Upper lobe of right lung (tissue), 1 donor: ENCODE measurements at places on chromosomes 13 and 19. TPM values are rescaled to one million over a fixed set of nuclear protein-coding genes. Genes with fewer than 3 reads are reported as not detected.

GRCh38 chr13:110137680-110138009 is 169.3 kb downstream of the COL4A1 start:
- no peak for DNase-seq

DNA sequence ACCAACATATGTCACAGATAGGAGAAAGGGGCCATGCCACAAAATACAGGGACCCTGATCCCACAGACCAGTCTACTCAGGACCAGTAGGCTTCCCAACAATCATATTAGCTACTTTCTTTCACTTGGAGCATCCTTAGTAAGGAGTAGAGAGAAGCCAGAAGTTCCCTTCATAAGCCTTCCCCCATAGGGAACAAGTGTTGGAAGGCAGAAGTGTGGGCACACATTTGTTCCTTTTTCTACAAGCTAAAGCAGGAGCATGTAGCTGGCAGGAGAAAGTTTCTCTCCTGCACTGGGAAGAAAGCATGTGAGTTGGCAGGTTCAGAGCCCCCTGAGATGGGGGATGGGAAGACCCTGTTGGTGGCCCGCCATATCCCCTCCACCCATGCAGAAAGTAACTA is 165.4 kb downstream of the KCTD12 start:
- DNase-seq: no peak

CEACAM20 gene
- total RNA-seq: 0.35 TPM

FCHO1 gene
- 7.4 TPM for total RNA-seq

IQCN gene
- total RNA-seq: 4.9 TPM

GRCh38 chr19:22332924-22333323 is 46.7 kb downstream of the ZNF729 start:
- no peak for DNase-seq

KLK4 gene
- total RNA-seq: not detected

DNA sequence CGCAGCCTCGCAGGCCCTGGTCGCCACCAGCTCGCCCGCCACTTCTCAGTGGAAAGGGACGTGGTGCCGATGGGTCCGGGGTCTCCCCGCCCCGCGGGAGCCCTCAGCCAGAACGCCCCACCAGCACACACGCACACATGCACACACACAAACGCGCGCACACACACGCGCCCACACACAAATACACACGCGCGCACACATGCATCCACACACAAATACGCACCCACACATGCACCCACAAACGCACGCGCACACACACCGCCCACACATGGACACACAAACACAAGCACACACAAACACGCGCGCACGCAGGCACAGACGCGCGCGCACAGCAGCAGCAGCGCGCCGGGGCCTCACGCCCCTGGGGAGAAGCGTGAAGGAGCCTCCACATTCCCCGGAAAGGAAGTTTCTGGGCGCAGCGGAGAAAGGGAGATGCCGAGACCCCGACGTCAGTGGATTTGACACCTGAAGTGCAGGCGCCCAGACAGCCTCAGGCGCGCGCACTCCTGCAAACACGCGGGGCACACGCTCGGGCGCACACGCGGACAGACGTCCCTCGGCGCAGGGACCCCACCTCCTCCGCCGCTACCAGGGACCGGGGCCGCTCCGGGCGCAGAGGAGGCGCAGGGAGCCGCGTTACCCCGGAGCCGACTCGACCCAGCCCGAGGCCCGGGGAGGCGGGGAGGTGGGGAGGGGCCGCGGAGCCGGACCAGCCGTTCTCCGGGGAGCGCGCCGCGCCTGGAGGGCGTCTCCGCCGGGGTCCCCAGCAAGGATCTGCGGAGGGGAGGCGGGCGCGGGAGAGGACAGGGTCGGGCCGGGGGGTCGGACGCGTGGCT is 622 bp downstream of the RASA3 start:
- DNase-seq: no peak

GRCh38 chr13:101474419-101474957 is 22.0 kb downstream of the ITGBL1 start:
- DNase-seq: no peak

- DNase-seq: no peak
Measured at GRCh38 chr13:108595436-108596274, 33.8 kb upstream of the MYO16 start.

- DNase-seq: no peak
Measured at GRCh38 chr13:39935155-39935554, 279.7 kb downstream of the COG6 start.

ZNF772 gene
- total RNA-seq: 6.6 TPM

GRCh38 chr13:24574847-24575246 is 62.3 kb upstream of the PARP4 start:
- no peak for DNase-seq

DNA sequence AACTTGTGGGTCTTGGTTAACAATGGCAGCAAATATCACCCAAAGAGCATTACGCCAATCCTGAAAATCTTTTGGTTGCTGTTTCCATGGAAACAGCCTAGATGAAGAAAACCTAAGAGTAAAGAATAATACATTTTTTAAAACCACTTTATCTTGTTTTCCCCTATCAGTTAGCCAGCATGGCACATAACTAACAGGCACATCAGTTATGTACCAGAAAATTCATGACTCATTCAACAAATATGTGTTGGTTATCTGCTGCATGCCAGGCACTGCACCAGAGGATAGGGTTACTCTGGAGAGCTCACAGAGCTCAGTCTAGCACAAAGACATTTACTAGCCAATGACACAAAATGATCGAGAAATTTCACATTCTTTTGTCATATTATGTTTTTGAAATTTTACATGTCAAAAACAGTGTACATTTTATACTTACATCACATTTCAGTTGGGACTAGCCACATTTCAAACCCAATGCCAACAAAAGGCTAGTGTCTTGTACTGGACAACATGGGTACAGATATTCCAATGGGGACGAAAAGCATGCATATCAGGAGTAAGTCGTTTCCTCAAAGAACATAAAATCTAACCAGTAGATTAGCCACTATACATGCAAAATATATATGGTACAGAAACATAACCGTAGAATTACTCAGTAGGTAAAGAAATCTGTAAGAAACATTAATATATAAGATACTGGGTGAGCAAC is 20.3 kb downstream of the LNX2 start:
- no peak for DNase-seq

DNA sequence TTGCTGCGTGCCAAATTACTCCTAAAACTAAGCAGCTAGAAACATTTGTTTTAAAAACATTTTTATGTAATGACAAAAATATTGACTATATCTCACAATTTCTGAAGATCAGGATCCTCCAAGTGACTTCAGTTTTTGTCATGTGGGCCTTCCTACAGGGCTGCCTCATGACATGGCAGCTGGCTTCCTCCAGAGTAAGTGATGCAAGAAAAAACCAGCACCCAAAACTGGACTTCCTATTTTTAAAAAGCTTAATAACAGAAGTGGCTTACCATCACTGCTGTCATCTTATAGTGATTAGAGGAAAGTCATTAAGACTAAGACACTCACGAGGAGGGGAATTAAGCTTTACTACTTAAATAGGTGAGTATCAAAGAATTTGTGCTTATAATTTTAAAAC is 681.7 kb downstream of the PCDH17 start:
- no peak for DNase-seq

ZNF613 gene
- 5.8 TPM for total RNA-seq

- peak; percentile 95 for DNase-seq
Measured at GRCh38 chr19:2266183-2266993, 10.2 kb upstream of the JSRP1 start.

ZFP14 gene
- total RNA-seq: 6.9 TPM

DNA sequence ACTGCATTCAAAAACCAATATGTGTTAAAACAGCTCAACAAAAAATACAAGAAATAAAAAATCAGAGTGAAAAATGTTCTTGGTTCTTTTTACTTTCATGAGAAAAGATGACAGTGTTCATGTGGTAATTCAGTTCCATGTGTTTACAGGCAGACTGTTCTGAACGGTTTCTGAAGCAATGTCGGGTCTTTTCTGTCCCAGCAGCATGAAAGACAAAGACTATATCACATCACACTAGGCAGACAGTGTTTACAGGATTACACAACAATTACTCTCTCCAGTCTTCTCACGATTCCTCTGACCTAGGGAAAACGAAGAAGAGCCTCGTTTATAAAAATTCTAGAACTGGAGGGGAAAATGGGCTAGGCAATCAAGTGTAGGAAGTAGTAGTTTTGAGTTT is 83.4 kb downstream of the UBL3 start:
- no peak for DNase-seq

TSKS gene
- total RNA-seq: 0.43 TPM

CLDN10 gene
- 2.2 TPM for total RNA-seq

- DNase-seq: no peak
Measured at GRCh38 chr19:51697169-51697776, 4.1 kb downstream of the SPACA6 start.

DNA sequence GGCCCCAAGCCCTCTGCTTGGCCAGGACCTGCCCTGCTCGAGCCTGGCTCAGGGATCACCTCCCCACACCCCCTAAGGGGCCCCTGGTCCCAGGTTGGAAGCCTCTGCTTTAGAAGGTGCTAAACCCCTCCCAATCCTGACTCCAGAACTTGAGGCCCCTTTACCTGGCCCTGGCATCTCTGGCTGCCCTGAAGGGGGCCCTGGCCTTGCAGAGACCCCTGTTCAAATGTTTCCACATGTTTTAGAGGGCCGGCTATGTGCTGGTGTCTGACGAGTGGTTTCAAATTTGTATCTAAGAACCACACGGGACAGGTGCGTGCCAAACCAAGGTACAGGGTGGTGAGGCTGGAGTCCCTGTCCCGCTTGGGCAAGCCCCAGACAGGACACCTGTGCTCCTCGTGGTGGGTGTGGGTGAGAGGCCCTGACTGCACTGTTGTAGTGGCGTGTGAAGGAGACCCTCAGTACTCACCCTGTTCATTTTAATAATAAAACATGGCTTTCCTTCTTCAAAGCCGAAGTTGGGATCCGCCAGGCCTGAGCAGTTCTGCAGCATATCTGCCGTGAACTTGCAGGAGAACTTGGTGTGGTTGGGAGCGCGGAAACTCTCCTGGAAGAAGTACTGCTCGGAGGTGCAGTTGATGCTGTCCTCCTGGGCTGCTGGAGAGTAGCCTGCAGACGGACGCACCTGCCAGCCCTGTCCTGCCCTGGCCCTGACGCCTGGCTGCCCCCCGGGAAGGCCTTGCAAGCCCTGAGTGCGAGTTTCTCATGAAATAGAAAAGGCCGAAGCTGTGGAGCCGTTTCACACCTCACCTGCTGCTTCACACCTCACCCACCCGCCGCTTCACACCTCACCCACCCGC is 5.4 kb downstream of the ATP4B start:
- peak; percentile 49 for DNase-seq

GRCh38 chr13:109687559-109688448 is 98.6 kb downstream of the IRS2 start:
- DNase-seq: no peak

DNA sequence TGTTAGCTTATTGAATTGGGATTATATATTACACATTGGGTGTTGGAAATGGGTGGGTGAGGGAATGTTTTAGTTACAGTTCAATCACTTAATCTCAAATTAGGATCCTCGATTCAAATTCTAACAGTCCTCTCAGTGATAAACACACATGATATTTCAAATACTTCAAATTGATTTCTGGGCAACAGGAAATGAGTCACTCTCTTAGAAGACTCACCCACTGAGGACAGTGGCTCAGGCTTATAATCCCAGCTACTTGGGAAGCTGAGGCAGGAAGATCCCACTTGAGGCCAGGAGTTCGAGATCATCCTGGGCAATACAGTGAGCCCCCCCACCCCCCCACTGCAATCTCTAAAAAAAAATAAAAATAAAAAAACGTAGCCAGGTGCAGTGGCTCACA is 435.3 kb downstream of the KLF12 start:
- no peak for DNase-seq

DNA sequence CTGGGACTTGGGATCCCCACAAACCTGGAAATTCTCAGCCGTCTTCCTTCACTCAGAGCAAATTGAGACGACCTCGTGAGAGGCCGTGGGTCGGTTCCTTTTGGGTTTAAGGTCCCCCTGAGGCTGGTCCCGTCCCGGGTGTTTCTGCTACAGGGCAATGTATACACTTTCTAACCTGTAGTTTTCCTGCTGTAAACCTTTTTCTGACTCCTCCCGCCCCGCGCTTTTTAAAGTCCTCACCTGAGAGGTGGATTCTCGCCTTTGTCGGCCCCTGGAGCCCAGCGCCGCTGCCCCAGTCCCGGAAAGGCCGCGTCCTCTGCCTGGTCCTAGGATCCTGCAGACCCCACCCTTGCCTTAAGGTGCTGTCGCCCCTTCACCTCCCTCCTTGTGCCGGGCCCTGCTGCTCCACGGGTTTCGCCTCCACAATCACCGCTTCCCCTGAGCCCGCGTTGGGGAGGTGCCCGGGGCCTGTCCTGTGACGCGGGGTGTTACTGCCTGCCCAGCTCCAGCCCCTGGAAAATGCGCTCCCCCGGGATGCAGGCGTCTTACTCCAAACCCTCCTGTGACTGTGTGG is 391 bp downstream of the ZNF761 start:
- peak; percentile 75 for DNase-seq

DNA sequence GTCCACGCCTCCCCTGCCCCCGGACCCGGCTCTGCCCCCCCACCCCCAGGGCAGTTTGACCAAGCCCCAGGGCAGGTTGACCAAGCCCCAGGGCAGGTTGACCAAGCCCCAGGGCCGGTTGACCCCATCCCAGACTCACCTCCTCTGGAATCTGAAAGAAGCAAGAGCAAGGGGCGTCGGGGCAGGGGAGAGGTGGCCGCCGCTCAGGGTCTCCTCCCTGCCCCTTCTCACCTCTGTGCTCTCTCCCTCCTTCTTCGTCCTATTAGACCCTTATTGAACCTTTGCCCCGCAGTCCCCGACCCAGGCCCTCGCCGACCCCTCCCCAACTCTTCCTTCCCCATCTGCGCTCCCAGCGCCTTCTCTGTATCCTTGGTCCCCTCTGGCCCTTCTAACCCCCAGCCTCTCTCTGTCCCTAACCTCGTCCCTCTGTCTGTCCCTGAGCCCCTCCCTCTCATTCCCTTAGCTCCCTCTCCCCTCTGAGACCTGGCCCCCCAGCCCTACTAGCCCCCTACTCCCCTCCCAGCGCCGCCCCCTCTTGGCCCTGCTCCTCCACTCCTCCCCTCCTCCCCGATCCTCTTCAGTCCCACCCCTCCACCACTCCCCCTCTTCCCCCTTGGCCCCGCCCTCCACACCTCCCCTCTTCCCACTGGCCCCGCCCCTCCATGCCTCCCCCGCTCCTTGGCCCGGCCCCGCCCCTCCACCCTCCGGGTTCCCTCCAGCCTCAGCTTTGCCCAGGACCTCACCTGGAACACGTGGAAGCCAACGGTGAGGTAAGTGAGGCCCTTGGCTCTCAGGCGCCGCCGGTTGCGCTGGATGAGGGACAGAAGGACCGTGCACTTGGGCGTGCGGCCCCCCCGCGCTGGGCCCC is 7.6 kb downstream of the CAPN12 start:
- DNase-seq: peak; percentile 91

DNA sequence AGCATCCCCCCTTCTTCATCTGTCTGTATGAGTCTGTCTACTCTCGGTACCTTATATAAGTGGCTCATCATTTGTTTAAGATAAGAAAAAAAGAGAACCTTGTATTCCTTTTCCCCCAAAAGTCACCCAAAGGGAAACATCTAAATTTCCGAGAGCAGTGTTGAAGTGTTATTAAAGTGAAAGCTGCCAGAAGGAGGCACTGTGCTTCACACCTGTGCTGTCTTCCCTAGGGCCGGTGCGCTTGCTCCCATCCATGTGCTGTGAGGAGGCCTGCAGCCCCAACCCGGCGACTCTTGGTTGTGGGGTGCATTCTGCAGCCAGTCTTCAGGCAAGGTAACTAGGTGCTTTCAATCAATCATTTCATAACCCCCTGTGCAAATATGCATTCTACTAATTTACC is 97.5 kb downstream of the TNFRSF19 start:
- no peak for DNase-seq

- no peak for DNase-seq
Measured at GRCh38 chr13:98772794-98773452, 20.5 kb upstream of the SLC15A1 start.
